A549 treated with ZK216348 at 1 μM for 4 hours (cell line): ENCODE measurements at places on chromosomes 7 and 10. TPM values are rescaled to one million over a fixed set of nuclear protein-coding genes. Genes with fewer than 3 reads are reported as not detected.

TET1 gene
- 0.26 to 0.64 TPM (median 0.58 TPM) in 5 replicates for total RNA-seq

RFC2 gene
- 53.8 to 64.3 TPM (median 55.9 TPM) in 5 replicates for total RNA-seq

DYNC1I1 gene
- total RNA-seq: not detected in 5 replicates

XRCC2 gene
- 3.0 to 5.9 TPM (median 4.5 TPM) in 5 replicates for total RNA-seq

DRGX gene
- not detected in 5 replicates for total RNA-seq
